Left lung (tissue), 14 donors: ENCODE measurements at places on chromosomes 11 and 22.

DNA sequence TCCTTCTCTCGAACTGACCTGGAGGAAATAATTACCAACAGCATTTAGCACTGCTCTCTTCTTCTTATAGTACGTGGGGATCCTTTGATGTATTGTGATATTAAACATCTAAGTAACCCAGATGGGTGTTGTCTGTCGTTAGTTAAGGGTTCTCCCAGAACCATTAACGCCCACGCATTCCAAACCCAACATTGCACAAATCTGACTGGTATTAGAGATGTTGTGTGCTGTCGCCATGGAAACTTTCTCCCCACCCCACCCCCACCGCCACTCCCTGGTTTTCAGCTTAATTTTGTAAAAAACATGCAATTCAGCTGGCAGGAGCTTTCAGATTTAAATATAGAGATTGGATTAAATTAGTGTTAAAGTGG, 1495.2 kb downstream of the TBC1D22A start:
- DNase-seq, result peak; percentile 30

DNA sequence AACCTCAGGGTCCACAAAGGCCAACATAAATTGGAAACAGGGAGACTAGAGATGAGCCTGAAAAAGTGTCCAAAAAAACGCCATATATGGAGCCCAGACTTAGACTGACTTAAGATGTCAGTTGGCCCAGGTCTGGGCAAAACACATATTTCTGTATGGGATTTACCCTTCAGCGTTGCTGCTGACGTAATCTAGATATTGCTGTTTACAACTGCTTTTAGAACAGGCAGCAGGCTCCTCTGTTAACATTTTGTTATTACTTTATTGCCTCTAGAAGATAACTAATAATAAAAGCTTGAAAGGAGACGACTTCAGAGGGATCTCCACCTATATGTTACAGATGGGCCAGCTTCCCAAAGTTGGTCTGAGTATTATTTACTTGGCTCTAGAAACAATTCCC, 8.7 kb downstream of the ME3 start:
- DNase-seq, result no peak

- no peak for DNase-seq
Observed at GRCh38 chr11:70489276-70489675, 90.9 kb downstream of the CTTN start.

DNA sequence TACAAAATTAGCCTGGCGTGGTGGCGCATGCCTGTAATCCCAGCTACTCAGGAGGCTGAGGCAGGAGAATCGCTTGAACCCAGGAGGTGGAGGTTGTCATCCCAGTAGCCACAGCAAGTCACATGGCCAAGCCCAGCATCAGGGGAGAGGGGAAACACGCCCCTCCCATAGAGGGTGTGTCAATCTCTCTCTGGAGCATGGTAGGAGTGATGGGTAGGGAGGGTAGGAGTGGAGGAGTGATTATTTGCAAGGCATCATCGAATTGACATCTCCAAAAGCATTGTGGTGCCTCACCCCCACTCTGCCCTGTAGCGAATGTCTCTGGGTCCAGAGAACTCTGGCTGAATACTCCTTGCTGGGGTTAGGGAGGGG, 6.1 kb upstream of the SSTR3 start:
- DNase-seq, result no peak

DNA sequence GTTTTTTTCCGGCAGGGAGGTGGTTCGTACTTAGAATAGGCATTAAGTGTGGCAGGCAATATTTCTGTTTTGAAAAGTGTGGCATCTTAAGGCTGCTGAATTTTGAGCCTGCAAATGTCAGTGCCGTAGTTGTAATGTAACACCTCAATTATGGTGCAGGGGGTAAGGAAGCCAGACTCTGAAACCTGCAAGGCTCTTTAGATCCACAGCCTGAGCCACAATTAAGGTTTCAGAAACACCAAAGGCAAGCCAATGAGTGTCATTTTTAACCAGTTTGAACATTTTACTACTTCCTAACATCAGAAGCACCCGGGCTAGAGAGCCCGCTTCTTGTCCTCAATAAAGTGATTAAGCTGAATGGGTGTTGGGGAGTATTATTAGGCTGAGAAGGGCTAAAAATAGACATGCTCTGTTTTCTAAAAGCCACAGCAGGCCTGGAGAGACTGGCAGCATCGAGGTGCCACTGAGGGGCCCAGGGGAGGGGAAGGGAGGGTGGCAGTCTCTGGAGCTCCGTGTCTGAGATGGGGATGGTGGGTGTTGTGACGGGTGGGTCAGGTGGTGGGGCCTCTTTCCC, 113.4 kb downstream of the ZBTB16 start:
- DNase-seq, result no peak

DNA sequence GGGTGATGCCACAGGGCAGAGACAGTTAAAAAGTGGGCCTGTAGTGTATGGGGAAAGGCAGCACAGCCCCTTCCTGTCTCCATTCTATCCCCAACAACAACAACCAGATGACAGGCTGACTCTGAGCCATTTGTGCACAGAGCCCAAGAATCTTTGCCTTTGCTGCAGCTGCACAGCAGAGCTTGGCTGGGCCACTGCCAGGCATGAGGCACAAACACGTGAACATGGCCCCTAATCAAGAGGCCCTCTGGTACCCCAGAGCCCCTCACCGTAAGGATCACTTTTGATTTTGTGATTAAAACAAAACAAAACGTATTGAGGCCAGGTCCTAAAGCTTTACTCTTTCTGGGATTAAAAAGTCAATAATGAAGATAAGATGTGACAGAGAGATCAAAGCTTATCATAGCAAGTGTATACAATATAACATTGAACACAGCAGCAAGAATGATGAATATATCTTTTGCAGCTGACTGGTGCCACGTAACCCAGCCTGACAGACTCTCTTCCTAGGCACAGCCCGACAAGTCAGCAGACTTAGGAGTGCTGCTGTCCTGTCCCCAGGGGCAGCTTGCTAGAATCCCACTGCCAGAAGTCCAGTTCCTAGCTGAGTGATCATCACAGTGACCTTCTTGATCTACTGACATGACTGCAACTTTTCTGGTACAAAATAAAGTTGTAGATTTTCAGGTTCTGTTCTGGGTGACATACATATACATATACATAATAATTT, 117.8 kb downstream of the SERGEF start:
- DNase-seq, result no peak

DNA sequence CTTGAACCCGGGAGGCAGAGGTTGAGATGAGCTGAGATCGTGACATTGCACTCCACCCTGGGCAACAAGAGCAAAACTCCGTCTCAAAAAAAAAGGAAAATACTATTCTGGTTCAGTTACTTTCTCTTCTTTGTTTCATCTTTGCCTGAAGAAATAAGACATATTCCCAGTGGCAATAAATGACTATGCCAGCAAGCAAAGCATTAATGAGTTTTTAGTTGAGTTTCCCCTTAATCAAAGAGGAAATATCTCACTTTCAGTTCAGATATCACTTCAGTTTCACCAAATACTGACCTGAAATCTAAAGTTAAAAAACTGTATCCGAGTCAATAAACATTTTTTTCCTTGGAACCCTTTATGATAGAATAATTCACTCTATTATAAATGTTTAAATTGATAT, 10.4 kb downstream of the PISD start:
- DNase-seq, result no peak

DNA sequence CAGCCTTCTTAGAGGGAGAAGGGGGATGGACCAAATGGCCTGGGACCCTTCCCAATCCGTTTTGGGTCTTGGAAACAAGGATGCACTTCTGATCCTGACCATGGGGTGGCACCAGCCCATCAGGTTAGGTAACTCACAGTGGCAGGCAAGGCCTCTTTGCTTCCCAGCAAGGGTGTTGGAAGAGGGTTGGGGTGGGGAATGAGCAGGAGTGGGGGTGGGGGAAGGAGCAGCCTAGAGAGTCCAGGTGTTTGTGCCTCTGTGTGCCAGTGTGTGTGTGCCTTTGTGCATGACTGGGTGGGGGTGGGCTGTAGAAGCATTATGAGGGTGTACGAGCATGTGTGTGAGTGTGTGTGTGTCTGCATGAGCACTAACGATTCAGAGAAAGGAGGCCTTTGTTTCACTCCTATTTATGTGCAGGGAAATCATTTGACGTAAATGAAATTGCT, 213.1 kb downstream of the INSC start:
- DNase-seq, result no peak

GRCh38 chr11:62402226-62402959, 16.4 kb upstream of the SCGB1A1 start:
- DNase-seq, result peak; percentile 84

DNA sequence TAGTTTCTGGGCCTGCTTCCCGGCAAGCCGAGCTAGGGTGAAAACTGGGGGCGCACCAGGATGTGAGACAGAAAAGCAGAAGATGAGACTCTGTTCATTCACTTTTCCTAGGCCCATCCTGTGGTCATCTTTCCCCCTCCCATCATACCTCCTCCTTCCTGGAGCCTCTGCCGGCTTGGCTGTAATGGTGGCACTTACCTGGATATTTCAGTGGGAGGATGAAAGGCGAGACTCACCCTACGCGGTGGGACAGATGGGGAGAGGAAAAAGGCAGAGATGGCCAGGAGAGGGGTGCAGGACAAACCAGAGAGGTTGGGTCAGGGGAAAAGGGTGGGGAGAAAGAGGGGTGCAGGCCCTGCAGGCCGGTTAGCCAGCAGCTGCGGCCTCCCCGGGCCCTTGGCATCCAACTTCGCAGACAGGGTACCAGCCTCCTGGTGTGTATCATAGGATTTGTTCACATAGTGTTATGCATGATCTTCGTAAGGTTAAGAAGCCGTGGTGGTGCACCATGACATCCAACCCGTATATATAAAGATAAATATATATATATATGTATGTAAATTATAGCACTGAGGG, 41.5 kb upstream of the NNMT start:
- no peak for DNase-seq

- DNase-seq, result no peak
Observed at GRCh38 chr11:112693781-112694180, 267.4 kb upstream of the NCAM1 start.

DNA sequence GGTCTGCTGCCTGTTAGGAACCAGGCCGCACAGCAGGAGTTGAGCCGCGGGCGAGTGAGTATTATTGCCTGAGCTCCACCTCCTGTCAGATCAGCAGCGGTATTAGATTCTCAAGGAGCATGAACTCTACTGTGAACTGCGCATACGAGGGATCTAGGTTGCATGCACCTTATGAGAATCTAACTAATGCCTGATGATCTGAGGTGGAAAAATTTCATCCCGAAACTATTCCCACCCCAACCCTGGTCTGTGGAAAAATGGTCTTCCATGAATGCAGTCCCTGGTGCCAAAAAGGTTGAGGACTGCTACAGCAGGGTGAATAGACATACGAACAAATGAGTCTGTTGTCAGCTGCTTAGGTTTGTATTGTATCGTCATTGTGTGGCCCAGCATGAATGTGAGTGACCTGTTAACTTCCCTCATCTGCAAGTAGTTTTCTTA, 29.8 kb downstream of the RNF141 start:
- DNase-seq, result no peak

- DNase-seq, result no peak
Observed at GRCh38 chr11:102422817-102423712, 29.5 kb downstream of the TMEM123 start.

GRCh38 chr22:41009222-41009948, 58.2 kb downstream of the RBX1 start:
- no peak for DNase-seq

DNA sequence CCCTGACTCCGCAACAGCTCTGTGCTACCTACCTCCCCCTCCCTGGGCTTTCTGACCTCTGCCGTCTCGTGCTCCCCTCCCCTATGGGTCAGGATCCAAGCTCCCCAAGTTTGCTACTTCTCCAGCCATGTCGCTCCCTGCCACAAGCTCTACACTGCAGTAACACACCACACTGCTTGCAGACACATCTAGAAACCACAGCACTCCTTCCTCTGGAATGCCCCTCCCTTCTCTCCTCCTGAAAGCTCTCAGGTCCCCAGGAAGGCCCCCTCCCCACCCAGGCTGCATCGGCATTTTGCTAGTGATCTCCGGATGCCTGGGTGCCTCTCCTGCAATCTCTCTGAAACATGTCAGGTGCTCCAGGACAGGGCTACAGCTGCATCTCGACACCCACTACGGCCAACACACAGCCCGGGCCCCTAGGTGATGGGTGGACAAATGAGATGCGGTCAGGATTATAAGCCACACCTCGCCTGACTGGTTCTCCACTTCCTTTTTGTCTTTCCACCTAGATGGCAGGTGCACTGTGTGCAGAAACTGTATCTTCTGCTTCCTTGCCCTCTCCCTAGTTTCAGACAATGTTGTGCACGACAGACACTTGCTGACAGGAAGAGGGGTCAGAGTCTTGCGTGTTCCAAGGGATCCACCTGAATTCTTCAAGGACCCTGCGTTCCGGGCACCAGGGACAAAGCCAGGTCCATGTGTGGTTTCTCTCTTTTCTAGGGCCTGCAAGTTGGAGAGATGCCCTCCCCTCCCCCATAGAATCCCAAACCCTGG, 22.9 kb downstream of the RPUSD4 start:
- DNase-seq, result no peak

DNA sequence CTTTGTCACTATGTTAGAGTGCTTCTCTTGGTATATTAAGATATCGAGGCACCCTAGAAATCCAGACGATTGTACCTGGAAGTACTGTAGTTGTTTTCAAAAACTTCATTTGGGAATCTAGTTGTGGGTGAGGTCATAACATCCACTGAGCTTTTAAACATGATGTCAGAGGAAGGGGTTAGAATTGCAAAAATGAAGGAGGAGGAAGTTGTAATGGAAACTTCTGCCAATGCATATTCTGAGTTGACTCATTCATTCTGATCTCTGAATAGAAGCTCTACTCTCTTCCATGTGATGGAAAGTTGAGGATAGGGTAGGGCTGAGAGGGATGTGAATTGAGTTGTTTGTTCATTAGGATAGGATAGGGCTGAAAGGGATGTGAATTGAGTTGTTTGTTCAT, 7.7 kb downstream of the CD44 start:
- no peak for DNase-seq

DNA sequence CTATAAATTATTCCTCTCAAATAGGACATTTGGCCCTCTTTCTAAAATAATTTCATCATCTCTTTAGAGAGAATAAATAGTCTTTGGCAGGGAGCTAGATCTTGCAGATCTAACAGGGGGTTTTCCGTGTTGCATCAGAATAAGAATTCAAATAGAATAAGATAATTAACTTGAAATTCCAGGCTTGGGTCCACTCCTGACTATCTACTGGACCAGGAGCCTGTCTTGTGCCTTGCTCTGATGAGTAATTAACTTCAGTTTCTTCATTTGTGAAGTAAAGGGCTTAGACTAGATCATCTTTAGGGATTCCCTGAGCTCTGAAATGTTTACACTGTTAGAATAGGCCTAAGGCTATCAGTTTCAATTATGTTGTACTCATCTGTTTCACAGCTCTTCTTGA, 23.5 kb upstream of the TMEM123 start:
- DNase-seq, result no peak

- DNase-seq, result no peak
Observed at GRCh38 chr11:113204280-113204679, 110.1 kb upstream of the TTC12 start.

- no peak for DNase-seq
Observed at GRCh38 chr11:28913883-28914282, 805.7 kb downstream of the METTL15 start.

DNA sequence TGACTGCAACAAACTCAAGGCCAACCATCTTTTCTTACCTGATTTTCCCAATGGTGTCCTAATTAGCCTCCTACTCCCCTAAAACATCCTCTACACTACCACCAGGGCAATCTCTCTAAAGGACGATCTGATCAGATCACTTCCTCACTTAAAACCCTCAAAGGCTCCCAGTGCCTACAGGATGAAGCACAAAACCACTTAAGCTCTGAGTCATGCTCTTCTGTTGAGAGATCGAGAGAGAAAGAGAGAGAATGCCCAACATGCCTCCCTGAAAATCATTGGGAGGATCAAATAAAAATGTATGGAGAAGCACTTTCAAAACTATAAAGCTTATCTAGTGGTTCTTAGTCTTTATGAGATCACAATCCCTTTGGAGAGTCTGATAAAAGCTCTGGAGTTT, 171.1 kb downstream of the CADM1 start:
- no peak for DNase-seq

- no peak for DNase-seq
Observed at GRCh38 chr11:43830928-43831440, 49.6 kb upstream of the ALKBH3 start.
